ENCODE measurements at places on chromosomes 1 and 21.

DNA sequence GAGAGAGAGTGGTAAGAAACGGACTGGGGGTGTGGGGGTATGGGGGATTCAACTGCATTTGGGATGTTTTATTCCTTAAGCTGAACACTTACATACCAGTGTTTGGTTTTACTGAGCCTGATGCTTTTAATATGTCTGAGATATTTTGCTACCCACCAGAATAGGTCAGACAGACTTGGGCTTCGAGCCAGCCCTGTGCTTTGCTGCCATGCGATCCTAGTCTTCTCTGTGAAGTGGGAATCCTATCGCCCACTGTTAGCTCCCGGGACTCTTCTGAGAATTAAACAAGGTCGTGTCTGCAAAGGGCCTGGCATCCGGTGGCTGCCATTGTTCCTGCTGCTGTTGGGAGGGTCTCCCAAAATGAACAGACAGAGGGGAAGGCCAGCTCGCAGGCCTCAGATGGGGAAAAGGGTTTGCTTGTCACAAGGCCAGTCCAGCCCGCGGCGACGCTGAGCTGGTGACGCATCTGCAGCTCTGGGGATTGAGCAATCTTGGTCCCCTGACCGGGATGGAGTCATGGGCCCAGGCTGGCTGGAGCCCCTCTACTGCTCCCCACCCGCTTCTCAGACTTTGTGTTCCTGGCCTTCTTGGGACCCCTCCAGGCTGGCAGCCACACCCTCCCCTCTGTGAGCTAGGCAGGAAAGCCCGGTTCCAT is 26.9 kb upstream of the ECE1 start:
- DNase-seq = no peak

DNA sequence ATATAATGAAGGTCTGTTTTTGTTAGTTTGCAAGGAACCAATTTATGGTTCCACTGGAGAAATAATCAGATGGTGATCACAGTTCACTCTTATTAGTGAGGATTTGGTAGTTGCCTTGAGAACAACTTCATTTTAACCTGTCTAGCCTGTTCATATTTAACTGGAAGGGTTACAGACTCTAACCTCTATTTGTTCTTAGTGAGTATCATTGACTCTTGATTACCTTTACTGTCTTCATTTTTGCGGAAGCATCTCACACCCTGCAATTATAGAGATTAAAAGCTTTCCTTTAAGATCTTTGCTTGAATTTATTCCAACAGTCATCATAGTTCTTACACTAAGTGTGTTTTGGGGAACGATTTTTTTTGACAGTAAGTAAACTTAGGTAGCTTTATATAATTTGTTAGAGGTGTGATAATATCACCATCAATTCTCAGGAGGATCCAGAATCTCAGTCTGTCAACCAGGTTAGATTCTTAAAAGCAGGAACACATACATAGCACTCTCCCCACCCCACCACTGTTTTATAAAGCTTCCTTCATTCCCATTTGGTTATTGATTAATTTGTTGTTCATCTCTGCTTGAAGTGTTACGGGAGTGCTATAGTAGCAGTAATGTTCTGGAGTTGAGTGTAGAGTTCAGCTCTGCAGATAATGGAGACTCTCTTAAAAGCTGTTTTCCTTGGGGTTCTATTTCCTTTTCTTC is 30.1 kb downstream of the B3GALT2 start:
- DNase-seq = no peak

DNA sequence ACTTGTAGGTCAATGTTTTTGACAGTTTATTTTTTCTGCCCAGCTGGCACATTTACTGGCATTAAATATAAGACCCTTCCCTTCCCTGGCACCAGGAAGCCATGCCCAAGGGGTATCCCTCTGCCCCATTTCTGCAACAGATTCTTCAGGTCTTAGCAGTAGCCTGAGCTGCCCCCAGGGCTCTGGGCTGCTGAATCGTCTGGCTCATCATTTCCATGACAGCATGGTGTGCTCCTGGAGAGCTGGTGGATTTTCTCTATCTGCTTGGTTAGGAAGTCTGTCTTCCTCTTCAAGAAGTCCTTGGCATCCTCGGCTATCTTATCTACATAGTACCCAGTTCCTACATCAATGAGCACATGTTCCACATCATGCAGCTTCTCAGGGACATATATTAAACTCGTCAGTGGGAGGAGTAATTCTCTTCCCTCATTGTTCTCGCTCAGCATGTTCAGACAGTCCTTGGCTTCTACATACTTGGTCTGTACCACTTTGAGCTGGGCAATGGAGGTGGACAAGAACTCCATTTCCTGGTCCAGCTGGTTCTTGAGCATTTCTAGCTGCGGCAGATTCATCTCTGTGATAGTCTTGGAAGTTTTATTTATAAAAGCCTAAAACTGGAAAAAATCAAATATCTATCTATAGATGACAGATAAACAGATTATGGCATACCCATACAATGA is 23.5 kb downstream of the MIA3 start:
- no peak for DNase-seq

DNA sequence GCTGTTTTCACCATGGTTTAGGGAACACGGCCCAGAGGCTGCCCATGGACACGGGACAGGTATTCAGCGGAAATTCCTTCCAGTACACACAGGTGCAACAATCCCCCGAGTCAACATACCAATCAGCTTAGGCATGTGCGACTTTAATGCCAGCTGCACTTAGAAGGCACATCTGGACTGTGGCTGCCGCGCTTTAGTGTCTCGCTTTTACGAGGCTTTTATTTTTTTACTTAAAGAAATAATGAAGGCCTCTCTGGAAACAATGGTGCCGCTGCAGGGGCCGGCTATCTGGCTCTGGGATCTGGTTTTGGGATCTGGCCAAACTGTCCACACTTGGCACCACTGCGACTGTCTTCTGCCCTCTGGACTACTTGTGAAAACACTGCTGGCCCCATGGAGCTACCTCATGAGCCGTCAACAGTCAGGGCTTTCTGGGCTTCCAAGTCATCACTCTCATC is 55.5 kb downstream of the SLC66A1 start:
- no peak for DNase-seq

GRCh38 chr1:119141020-119141424 is 569 bp upstream of the WARS2 start:
- no peak for DNase-seq

DNA sequence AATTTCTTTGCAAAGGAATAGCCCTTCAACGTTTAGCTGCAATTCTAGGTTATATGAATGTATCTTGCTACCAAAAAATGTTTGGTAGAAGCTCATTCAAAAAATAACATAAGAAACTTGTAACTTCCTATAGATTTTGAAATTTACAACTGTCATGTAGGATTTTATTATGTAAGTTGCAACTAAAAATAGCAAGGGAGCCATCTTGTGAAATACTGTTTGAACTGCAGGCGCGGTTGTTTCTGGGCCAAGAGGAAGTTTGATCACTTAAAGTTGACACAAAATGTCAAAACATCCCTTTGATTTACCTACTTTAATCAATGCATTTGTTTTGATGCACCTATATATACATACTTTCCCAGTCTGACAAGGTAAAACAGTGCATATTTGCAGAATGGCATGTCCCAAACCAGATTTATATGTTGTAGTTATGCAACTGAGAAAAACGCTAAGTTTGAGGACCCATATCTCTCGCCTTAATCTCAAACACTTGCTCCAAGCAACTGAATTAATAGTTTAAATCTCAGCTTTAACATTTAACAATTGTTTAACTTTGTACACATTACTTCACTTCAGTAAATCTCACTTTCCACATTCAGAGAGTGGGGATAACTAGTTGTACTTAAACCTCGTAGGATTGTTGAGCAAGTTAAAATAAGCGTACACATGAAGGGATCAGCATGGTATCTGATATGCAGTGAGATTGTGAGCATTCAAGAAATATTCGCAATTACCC is 63.9 kb downstream of the KCNK2 start:
- DNase-seq = no peak

DNA sequence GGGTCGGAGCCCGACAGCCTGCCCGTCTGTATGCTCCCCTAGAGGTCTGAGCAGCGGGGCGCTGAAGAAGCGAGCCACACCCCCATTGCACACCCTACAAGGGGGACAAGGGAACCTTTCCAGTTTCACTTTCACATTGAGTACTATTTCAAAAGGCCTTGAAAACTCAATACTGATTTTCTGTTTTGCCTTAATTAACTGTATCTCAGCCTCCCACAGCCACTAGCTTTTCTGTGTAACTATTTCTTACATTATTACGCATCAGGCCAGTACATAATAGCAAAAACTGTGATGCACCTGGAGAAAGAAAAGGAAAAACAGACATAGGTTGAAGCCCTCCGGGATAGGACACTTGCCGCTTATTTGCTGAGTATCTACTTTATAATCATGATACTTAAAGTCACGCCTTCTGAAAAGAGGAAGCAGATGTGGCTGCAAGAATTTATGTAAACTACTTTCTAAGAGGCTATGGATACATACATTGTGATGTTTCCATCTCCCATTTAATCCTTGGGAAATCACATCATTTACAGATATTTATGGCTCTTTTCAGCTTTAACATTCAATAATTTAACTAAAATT is 1719.5 kb downstream of the MRPL39 start:
- DNase-seq = no peak

DNA sequence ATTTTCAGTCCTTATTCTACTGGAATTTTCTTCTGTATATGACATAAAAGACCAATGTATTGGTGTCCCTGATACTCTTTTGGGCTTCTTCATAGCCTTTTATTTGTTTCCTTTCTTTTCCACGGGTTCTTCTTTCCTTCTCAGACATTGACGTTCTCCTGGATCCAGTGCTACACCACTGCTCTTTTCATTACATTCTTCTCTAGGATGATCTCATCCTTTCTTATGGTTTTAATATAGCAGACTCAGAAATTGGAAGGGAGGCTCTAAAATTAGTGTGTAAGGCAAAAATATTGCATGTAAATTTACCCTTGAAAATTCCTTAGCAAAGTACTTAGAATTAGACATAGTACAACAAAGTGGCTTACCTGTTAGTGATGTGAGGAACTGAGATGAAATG is 65.3 kb downstream of the SELENOF start:
- DNase-seq = no peak

DNA sequence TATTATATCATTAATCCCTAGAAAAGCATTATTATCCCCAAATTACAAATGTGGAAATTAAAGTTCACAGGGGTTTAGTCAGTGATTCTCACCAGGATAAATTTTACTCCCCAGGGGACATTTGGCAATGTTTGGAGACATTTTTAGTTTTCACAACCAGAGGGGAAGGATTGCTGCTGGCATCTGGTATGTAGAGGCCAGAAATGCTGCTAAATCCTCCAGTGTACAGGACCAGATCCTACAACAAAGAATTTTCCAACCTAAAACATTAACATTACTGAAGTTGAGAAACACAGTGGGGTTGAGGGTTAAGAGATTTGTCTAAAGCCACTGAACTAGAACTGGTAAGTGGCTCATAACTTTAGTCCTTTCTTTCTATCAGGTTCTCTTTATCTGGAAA is 162.0 kb upstream of the SYT6 start:
- DNase-seq = no peak

DNA sequence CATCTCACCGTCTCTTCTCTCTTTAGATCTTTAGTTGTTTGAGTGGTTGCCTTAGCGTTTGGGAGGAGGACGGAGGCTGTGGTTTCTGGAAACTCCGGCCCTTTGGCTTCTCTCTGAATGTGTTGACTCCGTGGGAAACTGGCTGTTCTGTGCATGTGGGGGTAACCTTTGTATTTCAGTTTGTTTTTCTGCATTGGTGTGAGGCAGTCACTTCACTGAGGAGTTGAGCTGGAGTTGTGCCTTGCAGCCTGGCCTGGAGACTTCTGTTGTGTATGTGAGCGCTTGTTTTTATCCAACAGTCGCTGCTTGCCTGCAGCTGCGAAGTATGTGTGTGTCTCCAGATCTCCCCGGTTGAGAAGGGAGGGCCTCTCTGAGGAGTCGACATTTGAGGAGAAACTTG is 33.6 kb downstream of the CLDN14 start:
- DNase-seq = no peak

DNA sequence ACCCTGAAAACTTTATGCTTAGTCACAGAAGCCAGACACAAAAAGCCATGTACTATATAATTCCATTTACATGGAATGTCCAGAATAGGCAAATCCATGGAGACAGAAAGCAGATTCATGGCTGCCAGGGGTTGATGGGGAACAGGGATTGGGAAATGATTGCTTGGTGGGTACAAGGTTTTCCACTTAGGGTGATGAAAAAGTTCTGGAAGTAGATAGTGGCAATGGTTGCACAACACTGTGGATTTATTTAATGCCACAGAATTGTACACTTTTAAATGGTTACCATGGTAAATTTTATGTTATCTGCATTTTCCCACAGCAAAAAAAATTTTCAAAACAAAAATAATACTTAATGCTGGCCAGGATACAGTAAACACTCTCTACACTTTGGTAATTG is 40.6 kb downstream of the ENAH start:
- DNase-seq = no peak

DNA sequence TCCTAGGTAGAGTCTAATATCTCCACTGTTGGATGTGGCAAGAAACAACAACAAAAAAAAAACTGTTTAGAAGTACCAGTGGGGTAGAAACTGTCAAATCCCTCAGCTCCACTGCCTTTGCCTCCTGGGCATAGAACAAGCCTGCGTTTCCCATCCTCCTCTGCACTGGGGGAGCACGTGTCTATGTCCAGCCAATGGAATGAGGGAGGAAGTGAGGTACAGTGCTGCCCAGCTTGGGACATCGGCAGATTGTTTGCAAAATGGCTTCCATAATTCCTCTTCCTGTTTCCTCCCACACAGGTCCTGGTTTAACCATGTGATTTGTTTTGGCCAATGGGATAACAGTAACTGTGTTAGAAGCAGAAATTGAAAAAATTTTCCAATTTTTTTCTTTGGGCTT is 39.1 kb downstream of the PSMG1 start:
- DNase-seq = no peak

- no peak for DNase-seq
Observed at GRCh38 chr1:212651521-212651920, 43.0 kb downstream of the ATF3 start.

- no peak for DNase-seq
Observed at GRCh38 chr21:39317134-39318090, 4.0 kb upstream of the BRWD1 start.

GRCh38 chr1:26373281-26373680 is 731 bp upstream of the ZNF683 start:
- no peak for DNase-seq

DNA sequence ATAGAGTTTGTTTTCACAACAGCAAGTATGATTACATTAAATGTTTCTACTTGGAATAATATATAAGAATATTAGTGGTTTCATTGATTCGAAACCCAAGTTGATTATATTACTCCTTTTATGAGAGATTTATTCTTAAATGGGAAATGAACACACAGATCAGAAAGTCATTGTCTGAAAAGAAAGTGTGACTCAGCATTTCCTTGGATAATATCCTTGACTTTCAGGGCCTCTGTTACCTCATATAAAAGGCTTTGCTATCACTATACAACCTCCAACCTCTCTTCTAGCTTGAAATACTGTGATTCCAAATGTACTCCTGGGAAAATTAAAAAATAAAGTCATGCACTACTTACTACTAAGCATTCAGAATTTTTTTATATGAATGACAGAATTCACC is 295.3 kb upstream of the LYPLAL1 start:
- no peak for DNase-seq

- no peak for DNase-seq
Observed at GRCh38 chr1:78279051-78279450, 211.7 kb upstream of the PTGFR start.

- no peak for DNase-seq
Observed at GRCh38 chr1:245751116-245751515, 596.3 kb downstream of the KIF26B start.

GRCh38 chr1:56417646-56418045 is 161.7 kb downstream of the PLPP3 start:
- DNase-seq = no peak

All from NCI-H510A (cell line).